ENCODE measurements at places on chromosomes 3 and 15. TPM values are rescaled to one million over a fixed set of nuclear protein-coding genes. Genes with fewer than 3 reads are reported as not detected.
A peak's percentile ranks its signal among the peaks of the same experiment; 100 is the strongest.

The PLCB2 gene
- total RNA-seq: 58.8 TPM

The PPP1R14D gene
- not detected for total RNA-seq

- H3K4me3 ChIP-seq: peak overlapping the region; percentile 70
- no peaks in the 10 kb centered on the region for H3K36me3 ChIP-seq
- no peaks in the 10 kb centered on the region for H3K27me3 ChIP-seq
These were observed 109.3 kb downstream of the SHQ1 start for GRCh38 chr3:72738752-72739530.

DNA sequence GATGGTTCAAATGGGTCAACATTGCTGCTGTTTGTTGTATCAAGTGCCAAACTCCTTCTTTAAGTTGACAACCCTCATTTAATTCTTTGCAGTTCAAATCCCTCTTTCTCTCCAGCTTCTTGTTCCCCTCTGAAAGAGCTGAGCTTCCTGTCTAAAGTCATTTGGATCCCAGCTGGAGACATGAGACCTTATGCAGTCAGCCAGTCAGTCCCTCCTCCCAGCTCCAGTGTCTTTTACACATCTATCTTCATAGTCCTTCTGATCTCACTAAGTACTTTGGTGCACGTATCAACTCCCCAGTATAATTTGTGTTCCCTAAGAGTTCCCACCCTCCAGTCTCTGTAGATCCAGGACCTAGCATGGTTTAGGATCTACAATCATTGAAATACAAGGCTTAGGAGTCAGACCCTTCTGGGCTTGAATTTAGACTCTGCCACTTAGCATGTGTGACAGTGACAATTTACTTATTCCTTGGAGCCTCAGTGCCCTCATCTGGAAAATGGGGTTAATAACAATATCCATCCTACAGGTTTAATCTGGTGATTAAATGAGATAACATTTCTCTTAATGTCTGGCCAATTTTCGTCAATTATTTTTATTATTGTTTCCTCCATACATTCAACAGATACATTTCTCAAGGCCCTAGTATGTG, 102.8 kb upstream of the SEMA6D start:
- H3K27me3 ChIP-seq: no peaks in the 10 kb centered on the region
- no peak for DNase-seq
- H3K4me1 ChIP-seq: no peaks in the 10 kb centered on the region
- H3K4me3 ChIP-seq: no peak overlapping the region
- no peak overlapping the region for H3K27ac ChIP-seq

GRCh38 chr3:45628746-45629145, 34.2 kb downstream of the LIMD1 start:
- H3K36me3 ChIP-seq: peaks cover 3% of the 10 kb centered on the region
- DNase-seq: no peak
- peaks cover 13% of the 10 kb centered on the region for H3K4me1 ChIP-seq
- no peak overlapping the region for H3K27ac ChIP-seq
- H3K27me3 ChIP-seq: no peaks in the 10 kb centered on the region

GRCh38 chr3:39241561-39241960, 38.3 kb downstream of the CX3CR1 start:
- no peaks in the 10 kb centered on the region for H3K36me3 ChIP-seq
- peaks cover 2% of the 10 kb centered on the region for H3K27me3 ChIP-seq
- H3K4me1 ChIP-seq: no peaks in the 10 kb centered on the region
- H3K4me3 ChIP-seq: no peak overlapping the region

DNA sequence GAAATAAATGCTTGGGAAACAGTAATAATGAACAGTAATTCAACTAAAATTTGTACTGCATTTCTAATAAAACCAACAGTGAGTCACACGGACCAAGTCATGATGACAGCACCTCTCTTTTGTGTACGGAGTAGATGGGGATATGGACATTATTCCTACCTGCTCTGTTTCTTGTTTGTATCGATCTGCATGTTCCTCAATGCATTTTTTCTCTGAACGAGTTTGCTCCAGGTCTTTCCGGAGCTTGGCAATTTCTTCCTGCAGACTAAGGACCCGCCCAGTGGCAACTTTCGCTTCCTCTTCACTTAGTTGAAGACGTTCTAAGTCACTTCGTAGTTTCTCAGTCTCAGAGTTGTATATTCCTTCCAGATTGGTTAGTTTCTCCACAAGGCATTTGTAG, 74.4 kb upstream of the MYO5C start:
- DNase-seq: no peak
- H3K27ac ChIP-seq: no peak overlapping the region
- no peak overlapping the region for H3K4me3 ChIP-seq
- peaks cover 26% of the 10 kb centered on the region for H3K36me3 ChIP-seq

DNA sequence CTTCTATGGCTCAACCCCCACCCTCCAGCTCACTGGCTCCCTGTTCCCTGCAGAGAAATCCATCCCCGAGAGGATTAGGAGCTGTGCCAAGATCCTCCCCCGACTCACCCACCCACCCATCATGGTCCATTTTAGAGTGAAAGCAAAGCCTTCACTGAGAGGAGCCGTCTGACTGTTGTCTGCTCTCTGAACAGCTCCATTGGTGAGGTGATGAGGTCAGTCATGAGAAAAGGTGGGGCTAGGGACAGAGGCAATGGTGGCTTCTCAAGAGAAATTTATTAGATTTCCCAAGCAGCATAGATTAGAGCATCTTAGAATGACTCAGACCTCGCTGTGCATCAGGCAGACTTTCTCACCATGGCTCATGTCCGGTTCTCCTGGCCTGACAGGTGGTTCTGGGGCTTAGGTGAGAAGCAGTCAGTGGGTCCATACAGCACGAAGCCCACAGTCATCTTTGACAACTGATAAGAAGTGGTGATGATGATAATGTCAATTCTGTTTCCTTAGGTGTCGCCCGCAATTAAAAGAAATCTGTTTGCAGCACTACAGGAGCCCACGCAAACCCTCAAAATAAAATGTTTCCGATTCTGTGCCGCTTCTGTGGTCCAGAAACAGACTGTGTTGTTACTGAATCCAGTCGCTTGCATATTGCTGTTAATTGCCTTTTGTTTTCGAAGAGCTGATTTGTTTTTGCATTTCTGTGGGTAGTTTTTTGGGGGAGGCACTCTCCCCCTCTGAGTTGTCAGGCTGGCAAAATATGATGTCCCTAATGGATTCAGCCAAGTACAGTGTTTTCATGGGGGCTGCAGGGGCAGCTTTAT, 24.8 kb upstream of the RHO start:
- H3K27me3 ChIP-seq: no peaks in the 10 kb centered on the region
- H3K4me1 ChIP-seq: no peaks in the 10 kb centered on the region
- no peak overlapping the region for H3K4me3 ChIP-seq

DNA sequence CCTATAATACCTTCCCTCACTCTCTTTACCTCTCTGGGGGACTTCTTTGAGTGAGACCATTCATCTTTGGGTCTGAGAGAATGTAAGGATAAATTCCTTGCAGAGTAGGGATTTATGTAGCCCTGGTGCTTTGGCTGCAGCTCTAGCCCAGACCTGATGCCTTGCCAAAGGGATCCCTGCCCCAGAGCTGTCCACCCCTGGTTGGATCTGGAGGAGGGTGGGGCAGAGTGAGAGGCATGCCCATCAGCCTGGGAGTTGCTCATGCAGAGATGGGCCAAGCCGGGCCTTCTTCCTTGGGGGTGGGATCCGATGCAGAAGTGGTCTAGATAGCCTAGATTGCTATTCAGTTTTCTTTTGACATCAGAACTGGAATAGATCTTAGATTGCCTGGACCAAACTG, 31.5 kb downstream of the RTP1 start:
- H3K4me1 ChIP-seq: no peaks in the 10 kb centered on the region
- peaks cover 5% of the 10 kb centered on the region for H3K27me3 ChIP-seq
- no peak for DNase-seq
- no peaks in the 10 kb centered on the region for H3K36me3 ChIP-seq
- H3K4me3 ChIP-seq: no peak overlapping the region
- no peak overlapping the region for H3K27ac ChIP-seq

The TMEM207 gene
- total RNA-seq: not detected

The CAMKV gene
- 1.8 TPM for total RNA-seq

The ZNF660 gene
- 1.2 TPM for total RNA-seq

GRCh38 chr3:158165730-158166129, 55.8 kb downstream of the RSRC1 start:
- no peaks in the 10 kb centered on the region for H3K27me3 ChIP-seq
- no peak overlapping the region for H3K27ac ChIP-seq
- no peak overlapping the region for H3K4me3 ChIP-seq
- peaks cover 34% of the 10 kb centered on the region for H3K36me3 ChIP-seq
- no peak for DNase-seq
- H3K4me1 ChIP-seq: peaks cover 8% of the 10 kb centered on the region

- no peaks in the 10 kb centered on the region for H3K36me3 ChIP-seq
- H3K27me3 ChIP-seq: no peaks in the 10 kb centered on the region
- H3K27ac ChIP-seq: no peak overlapping the region
- no peaks in the 10 kb centered on the region for H3K4me1 ChIP-seq
- DNase-seq: no peak
- H3K4me3 ChIP-seq: no peak overlapping the region
These were observed 230.8 kb upstream of the STAC start for GRCh38 chr3:36149447-36149865.

DNA sequence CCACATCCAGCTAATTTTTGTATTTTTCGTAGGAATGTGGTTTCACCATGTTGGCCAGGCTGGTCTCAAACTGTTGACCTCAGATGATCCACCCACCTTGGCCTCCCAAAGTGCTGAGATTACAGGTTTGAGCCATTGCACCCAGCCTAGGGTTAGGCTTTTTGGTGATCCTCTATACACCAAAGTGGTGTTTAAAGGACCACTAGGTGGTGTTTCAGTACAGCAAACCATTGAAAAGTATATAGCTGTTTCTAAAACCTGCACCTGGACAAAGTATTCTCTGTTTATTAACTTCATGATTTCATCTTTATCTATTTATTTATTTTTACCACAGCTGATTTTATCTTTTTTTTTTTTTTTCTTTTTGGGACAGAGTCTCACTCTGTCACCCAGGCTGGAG, 68.4 kb downstream of the MINDY2 start:
- no peak overlapping the region for H3K4me3 ChIP-seq
- H3K36me3 ChIP-seq: no peaks in the 10 kb centered on the region
- no peak overlapping the region for H3K27ac ChIP-seq
- no peaks in the 10 kb centered on the region for H3K4me1 ChIP-seq
- no peaks in the 10 kb centered on the region for H3K27me3 ChIP-seq

DNA sequence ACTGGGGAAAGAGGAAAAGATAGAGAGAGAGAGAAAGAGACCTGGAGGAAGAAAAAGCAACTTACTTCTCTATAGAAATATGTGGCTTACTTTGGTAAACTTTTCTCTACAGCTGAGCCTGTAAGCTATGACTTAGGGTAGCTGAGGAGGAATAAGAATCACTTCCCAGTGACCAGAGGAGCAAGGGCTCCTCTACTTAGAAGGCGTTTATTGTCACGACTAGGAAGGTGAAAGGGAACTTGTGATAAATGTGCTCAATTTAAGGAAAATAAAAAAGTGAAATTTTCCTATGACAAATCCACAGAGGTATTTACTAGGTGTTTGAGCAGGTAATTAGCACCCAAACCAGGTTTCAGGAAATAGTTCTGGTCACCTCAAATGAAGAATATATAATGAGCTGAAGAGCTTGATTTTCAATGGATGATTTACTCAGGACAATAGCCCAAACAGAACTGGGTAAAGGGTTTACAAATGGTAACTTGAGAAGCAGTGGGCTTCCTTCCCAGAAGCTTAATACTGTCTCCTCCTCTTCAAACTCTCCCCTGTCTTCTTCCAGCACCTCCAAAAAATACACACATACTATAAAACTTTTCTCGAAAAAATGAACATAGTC, 46.1 kb downstream of the SOX2 start:
- peaks cover 11% of the 10 kb centered on the region for H3K27me3 ChIP-seq
- no peak for DNase-seq
- no peaks in the 10 kb centered on the region for H3K36me3 ChIP-seq

GRCh38 chr3:125683067-125683829, 88.0 kb upstream of the OSBPL11 start:
- no peak overlapping the region for H3K4me3 ChIP-seq
- no peak overlapping the region for H3K27ac ChIP-seq
- peaks cover 6% of the 10 kb centered on the region for H3K27me3 ChIP-seq
- H3K4me1 ChIP-seq: no peaks in the 10 kb centered on the region

GRCh38 chr3:196790636-196791035, 51.0 kb downstream of the PAK2 start:
- no peak overlapping the region for H3K27ac ChIP-seq
- DNase-seq: no peak
- H3K4me1 ChIP-seq: peaks cover 25% of the 10 kb centered on the region
- H3K4me3 ChIP-seq: no peak overlapping the region
- H3K36me3 ChIP-seq: peaks cover 49% of the 10 kb centered on the region
- H3K27me3 ChIP-seq: no peaks in the 10 kb centered on the region

The KCNAB1 gene
- not detected for total RNA-seq

The ZMAT3 gene
- total RNA-seq: 15.9 TPM

The GHSR gene
- not detected for total RNA-seq

DNA sequence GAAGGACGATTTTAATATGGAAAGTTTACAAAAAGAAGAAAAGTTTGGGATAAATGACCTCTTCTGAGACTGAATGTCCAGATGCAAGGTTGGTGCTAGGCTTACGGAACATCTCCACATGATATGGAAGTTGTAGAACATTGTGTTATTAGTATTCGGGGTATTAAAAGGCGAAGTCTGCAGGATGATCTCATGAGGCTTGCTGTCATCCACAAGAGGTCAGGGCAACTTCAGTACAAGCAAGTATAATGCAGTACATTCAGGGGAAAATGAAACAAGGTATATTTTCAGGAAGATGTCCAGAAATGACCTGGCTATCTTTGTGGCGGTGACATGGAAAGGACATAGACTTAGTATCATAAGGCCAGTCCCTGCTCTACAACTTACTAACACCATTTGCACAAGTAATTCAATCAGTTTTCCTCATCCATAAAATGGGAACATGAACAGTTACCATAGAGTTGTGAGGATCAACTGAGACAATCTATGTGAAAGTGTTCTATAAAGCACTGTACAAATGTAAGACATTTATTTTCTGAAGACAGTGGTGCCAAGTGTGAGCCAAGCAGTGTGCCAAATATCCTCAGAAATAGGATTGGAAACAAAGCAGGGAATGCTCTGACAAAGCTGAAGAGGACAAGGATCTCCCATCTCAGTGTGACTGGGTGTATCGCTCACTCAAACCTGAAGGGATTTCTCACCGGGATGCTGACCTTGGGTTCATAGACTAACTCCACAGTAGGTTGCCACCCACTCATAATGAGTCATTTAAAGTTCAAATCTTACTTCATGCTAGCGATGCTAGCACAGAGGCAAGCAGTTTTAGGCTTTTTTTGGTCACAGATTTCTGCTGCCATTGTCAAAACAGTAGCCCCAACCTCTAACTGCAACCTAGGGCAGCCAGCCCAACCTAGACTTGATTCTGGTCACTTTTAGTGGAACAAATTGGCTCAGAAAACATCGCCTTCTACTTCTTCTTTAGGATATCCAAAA, 118.3 kb downstream of the TIGIT start:
- peak; percentile 59 for DNase-seq
- H3K36me3 ChIP-seq: no peaks in the 10 kb centered on the region
- H3K4me3 ChIP-seq: peak overlapping the region; percentile 17
